ENCODE measurements at places on chromosomes 2 and 18. TPM values are rescaled to one million over a fixed set of nuclear protein-coding genes. Genes with fewer than 3 reads are reported as not detected.

DNA sequence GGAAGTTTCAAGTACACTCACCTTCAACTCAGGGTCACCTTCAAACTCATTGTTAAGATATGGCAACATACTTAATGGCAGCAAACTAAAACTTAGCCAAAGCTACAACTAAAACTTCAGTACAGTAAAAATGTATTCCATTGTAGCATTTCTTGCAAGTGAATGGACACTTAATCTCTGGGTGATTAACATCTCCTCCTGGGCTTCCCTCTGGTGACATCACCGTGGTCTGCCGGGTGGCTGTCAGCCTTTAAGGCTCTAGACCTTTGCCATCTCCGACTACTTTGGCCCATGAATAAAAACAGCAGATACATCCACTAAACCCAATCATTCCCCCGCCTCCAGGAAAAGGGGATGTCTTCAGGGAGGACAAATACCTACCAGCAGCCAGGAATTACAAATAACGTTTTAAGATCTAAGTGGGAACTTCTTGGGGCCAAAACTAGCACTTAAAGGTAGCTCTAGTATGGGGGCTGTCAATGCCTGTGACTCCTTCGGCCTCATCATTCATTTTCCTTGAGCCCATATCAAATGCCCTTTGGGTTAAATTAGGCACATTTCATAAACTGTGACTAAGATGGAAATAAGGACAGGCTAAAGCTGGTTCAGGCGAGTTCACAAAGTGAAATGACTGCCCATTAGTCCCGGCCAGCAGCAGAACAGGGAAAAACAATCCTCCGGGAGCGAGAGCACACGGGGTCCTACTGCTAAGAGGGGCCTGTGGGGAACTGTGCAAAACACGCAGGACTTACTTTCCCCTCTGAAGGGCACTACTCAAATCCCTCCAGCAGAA lies 1.1 kb downstream of the TFCP2L1 start:
- no peak for DNase-seq

DNA sequence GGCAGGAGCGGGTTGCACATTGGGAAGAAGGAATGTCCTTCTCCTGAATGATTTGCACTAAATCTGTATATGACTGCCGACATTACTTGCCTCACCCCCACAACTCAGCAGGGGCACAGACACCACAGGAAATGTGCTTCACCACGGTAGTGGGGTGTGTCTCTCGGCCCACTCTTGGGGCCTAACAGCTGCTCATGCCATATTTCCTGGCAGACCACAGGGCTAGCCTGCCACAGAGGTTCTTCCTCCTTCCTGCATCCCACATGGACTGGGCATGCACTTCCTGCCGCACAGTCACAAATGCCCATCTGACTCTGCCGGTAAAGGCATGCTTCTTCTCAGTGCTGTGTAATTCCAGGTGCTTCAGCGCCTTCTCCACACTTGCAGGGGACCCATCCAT lies 10.3 kb upstream of the PAPOLG start:
- DNase-seq = peak; percentile 80

- no peak for DNase-seq
Measured at GRCh38 chr18:23384778-23385736, 68.0 kb upstream of the RIOK3 start.

DNA sequence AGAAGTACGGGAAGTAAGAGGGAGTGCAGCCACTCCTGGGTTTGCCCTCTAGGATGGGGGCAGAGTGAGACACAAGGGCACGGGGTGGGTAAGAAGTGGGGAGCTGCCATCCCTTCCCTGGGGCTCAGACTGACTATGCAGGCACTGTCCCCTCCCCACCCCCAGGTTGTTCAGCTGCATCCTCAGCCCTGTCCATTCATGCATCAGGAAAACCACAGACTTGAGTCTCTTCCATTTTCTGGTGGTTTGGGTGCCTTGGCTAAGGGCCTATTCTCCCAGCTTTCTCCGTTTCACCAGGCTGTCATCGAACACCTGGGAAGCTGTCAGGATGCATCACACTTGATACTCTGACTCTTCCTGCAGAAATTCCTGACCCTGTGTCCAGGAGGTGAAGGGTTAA lies 111.9 kb downstream of the TFCP2L1 start:
- DNase-seq = no peak

GRCh38 chr2:38634684-38635083 lies 31.2 kb upstream of the GALM start:
- no peak for DNase-seq

The CERKL gene
- total RNA-seq = not detected

GRCh38 chr2:49192036-49192435 lies 37.7 kb upstream of the FSHR start:
- no peak for DNase-seq

DNA sequence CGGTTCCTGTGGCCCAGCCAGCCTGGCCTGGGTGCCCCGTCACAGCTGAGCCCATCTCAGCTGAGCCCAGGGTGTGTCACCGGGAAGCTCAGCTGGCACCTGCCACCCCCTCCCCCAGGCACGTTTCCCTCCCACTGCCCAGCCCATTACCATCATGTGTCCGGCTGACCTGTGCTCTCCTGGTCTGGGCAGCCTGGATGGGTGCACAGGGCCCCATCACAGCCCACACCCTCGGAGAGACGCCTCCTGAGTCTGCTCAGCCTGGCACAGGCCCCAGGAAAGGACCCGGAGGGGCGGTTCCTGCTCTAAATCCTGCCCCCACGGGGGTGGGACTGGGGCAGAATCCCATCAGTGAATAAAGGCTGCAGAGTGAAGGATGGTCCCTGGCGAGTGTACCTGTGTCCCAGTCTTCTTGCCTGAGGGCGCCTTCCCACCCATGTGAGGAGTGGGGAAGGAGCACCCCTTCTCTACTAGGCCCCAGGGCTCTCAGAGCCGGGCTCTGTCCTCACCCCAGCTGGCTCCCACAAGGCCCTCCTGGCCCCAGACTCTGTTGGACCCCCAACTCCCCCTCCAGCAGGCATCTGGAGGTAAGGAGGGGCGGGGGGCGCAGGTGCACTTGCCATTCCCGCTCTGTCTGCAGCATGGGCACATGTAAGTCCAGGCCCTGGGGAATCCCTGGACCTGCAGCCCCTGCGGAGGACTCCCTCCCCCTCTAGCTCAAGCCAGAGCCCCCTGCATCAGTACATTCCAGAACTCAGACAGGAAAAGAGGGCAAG lies 21.2 kb downstream of the GPC1 start:
- peak; percentile 59 for DNase-seq

All from myocyte (in vitro differentiated cells).